Activated naive CD4-positive, alpha-beta T cell treated with Interleukin-2 at 50 U/mL for 16 hours (primary cell): ENCODE measurements at places on chromosomes 1 and 21.

- DNase-seq = no peak
These were observed 126.0 kb downstream of the KIAA0319L start for GRCh38 chr1:35431173-35431599.

- DNase-seq = no peak
These were observed 7.3 kb downstream of the KIF21B start for GRCh38 chr1:201016211-201016651.

DNA sequence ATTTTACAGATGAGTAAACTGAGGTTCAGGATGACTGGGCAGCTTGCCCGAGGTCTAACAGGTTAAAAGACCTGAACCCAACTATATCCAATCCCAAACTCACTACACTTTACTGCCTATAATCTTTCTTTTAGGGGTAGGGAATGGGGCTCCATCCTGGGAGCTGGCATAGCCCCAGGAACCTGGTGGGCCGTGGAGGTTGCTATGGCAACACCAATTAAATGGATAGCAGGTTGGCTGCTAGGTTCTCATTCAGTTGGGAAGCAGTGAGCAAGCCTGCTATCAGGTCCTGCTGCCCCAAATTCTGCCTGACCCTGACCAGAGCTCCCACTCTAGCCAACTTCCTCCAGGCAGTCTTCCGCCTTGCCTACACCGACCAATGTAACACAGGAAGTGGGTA, 40.9 kb downstream of the LRP8 start:
- DNase-seq = no peak

GRCh38 chr1:225666495-225666894, 13.6 kb upstream of the ENAH start:
- no peak for DNase-seq

DNA sequence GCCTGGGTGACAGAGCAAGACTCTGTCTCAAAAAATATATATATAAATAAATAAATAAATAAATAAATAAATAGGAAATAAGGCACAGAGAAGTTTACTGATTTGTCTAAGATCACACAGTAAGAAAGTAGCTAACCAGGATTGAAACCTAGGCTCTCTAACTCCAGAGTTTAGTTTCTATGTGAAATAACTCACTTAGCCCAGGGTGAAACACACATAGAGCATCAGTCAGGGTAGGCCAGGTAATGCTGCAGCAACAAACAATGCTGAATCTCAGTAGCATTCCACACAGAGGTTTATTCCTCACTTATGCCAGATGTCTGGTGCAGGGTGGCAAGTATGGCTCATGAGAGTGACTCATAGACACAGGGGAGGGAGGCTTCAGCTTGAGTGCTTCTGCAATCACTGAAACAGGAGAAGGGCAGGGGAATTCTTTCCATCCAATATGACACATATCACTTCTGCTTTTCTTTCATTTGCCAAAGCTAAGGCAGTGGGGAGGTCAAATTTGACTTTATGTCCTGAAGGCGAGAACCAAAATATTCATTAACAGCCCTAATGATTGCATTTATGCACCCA, 37.1 kb upstream of the KANK4 start:
- DNase-seq = no peak

DNA sequence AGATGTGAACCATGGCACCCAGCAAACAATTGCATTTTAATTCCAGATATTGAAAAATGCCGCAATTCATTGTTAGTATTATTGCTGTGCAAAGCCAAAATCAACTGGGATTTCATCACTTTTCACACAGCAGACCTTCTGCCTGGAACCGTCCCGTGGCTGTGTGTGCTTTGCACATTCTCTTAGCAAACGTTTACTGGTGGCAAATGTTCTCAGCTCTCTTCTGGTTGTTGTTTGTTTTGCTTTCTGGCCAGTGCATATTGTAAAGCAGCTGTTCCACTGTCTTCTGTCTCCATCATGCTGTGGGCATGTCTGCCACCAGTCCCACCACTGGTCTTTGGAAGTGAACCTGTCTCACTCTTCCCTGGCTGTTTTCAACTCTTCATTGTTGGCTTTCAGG, 19.8 kb upstream of the TTLL10 start:
- DNase-seq = no peak

DNA sequence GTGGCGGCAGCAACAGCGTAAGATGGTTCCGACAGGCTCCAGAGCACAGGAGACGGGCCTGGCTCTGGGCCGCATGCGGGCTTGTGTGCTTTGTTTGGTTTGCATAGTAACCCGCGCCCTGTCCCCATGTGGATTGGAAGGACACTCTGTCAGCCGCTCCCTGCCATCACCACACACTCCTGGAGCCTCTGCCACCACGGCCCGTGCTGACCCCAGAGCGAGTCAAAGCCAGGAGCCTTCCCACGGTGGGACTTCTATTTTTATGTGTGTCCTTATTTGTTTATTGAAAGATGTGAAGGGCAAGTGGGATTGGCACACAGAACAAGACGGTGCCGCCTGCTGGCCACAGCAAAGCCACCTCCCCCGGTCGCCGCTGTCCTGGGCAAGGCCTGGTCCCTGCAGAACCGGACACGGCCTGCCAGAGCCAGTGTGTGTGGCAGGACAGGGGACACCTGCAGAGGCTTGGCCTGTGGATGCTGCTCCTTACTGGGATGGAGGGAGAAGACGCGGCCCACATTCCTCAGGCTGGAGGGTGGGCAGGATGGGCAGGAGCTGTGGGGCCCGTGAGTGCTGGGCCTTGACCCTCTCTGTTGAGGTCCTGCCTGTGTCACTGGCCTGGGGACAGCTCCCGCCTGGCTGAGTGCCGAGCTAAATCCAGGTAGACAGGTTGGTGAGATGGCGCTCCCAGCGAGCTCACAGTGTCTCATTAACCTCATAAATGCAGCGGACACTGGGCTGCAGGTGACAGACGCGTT, 64.4 kb downstream of the AGPAT3 start:
- DNase-seq = no peak

- no peak for DNase-seq
These were observed 93.8 kb downstream of the COQ8A start for GRCh38 chr1:227033880-227034279.

GRCh38 chr1:53410701-53411100, 48.5 kb upstream of the DMRTB1 start:
- no peak for DNase-seq

GRCh38 chr1:23044035-23044434, 24.8 kb downstream of the KDM1A start:
- DNase-seq = no peak

- DNase-seq = no peak
These were observed 23.2 kb upstream of the CHIT1 start for GRCh38 chr1:203252678-203253077.

GRCh38 chr21:39644062-39644560, 31.4 kb downstream of the B3GALT5 start:
- no peak for DNase-seq

DNA sequence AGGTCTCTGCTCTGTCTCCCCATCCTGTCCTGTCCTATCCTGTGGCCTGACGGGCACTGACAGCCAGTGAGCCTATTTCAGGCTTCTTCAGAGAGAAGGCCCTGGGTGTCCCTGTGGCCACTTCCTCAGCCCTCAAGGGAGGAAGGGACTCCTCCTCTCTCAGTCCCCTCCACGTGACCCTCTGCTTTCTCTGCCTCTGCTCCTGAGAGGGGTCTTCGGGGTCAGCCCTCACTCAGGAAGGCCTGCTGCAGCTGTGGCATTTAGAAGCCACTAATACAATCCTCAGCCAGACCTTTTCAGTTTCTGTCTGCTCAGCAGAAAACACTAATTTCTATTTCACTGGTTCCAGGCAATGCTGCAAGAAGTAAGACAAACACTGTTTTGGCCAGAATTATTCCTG, 43.6 kb upstream of the ETV3 start:
- DNase-seq = no peak

GRCh38 chr1:157806431-157807149, 13.3 kb downstream of the FCRL1 start:
- no peak for DNase-seq

DNA sequence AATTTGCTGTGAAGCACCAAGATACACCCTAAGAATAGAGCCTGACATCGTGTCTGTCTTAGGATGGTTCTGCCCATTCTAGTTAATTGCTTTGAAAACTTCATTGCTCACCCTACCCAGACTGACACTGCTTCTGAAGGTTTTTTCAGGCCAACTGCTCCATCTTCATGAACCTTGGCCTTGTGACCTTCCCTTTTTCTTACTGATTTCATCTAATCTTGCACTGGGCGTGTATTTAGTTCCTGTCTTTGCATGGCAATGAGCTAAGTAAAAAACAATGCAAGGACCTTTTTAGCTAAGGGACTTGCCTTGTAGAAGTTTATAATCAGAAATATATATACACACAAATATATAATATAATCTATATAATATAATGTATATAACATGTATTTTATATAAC, 108.0 kb downstream of the PBX1 start:
- no peak for DNase-seq

- DNase-seq = no peak
These were observed 12.7 kb downstream of the SIPA1L2 start for GRCh38 chr1:232617237-232617636.

DNA sequence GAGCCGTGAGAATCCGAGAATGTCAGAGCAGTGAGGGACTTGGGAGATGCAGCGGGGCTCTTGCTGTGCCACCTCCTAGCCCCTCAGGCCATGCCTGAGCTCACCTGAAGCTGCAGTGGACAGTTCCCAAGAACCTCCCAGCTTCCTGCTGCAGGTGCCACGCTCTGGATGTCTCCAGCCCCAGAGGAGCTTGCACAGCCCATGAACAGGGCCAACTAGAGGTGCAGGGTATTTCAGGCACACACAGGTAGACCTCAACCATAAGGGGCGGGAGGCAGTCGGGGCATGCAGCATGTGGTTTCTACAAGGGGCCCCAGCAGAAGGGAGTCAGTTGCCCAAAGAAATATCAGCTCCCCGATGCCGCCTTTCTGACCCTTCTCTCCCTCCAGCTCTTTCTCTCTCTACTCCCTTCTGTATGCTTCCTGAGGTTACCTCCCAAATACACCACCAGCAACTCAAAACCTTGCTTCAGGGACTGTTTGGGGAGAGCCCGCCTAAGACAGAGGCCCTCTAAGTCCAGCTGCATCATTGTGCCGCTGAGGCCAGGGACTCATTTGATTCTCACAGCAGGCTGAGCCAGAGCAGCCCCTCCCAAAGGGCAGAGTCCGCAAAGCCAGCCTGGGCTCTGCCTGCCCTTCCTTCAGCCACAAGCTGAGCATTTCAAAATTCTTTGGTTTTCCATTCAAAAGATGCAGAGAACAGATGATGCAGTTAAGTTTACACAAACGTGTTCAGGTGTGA, 209.8 kb downstream of the MATN1 start:
- no peak for DNase-seq

DNA sequence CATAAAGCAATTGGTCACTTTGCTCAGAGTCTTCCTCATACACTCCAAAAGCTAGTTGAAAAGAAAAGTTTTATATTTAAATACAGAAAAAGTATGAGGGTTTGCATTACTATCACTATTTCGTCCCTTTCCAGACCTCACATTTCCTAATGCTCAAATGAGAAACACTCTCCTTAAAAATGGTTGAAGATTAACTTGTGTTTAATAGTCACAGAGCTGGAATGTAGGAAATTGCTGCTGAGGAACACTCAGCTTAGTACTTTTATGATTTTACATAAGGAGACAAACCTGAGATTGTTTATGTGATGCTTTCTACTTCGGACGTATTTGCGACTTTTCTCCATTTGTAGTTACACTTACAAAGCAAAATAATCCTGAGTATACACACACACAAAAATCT, 39.8 kb downstream of the MYSM1 start:
- DNase-seq = no peak

DNA sequence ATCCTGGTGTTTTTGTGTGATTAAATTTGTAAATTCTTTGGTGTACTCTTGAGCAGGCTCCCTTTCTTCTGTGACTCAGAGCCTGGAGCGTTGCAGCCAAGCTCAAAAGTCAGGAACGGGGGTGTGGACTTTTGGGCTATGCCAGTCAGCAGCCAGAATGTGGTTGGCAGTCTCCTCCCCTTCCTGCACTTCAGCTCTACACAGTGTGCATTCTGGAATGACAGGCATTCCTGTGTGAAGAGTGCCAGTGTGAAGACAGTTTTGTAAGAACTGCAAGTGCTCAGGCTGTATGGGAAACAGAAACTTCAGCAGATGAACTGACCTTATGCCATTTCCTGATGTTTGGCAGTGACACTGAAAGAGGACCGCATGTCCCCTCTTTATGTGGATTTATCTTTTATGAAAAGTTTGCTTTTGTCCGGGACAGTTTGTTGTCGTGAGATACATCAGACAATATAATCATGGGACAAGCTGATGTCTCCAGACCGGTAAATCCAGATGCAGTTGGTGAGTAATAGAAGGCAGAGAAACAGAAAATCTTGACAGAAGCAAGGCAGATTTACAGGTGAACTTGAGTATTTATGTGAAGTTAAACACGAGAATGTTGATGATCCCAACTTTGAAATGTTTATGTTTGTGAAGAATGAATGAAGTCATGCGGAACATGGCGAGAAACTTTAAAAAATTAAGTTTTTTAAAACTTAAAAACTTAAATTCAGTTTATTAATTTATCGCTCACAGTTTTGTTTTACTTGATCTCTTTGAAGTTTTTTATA, 67.7 kb upstream of the RCC1 start:
- no peak for DNase-seq

DNA sequence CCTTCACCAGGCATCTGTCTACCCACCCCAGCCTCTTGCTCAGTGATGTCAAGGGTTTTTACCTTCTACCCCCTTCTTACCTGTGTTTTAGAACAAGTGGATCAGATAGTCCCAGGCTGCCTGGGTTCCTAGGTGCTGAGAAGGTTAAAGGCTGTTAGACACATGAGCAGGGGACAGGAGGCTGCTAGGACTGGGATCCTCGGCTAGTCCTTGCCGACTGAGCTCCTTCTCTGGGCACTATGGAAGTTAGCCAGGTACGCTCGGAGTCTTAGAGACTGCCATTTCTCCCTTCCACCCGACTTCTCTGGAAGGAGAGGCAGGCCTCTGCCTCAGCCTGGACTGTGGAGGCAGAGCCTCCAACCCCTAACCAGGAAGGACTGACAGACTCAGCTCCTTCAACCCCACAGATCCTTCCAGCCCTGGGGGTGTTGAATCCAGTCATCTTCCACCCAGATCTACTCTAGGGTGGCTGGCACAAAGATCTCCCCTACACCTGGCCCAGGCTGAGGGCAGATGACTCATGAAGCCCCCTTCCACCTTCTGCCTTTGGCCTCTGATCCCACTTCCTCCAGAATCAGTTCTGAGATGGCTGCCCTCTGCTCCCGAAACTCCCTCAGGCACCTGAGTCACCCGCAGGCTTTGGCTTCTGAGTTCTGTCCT, at the start of gene DYNLT4:
Gene DYNLT4 (minus strand): TSS at position 648 of the 660 bp plus-strand sequence. CDS start 683 bp downstream, outside the sequence.
- no peak for DNase-seq

DNA sequence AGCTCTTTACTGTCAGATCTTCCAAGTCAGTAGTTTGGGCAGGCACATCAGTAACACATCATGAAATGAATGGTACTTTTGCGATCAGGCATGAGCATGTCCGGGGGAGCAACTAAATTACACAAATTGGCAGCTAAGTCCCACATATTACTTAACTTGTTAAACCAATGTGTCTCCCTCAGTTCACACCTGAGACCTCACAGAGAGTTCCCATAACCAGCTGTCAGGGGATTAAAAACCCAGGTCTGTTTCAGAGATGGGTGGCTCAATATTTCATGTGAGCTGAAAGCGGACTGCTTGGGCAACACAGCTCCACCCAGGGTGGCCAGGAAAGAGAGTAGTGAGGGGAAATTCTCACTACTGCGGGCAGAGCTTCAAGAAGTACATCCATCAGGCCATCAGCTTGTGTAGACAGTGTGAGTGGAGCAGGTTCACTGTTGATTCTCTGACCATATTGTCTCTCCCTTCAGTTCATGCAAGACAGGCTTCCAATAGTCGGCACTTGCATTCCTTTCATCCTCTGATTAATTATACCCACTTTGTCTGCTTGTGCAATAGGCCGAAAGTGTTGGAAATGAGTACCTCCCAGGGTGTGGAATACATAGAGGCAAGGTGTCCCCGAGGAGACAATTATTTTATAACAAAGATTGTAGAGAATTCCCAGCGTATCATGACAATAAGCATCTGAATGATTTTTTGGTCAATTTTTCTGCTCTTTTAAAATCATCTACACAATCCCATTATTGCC, 139.9 kb downstream of the PTGER3 start:
- DNase-seq = no peak
